ENCODE measurements at places on chromosomes 1 and 21.

- DNase-seq = no peak
Observed at GRCh38 chr1:16484931-16485330, 29.2 kb downstream of the RNU1-1 start.

DNA sequence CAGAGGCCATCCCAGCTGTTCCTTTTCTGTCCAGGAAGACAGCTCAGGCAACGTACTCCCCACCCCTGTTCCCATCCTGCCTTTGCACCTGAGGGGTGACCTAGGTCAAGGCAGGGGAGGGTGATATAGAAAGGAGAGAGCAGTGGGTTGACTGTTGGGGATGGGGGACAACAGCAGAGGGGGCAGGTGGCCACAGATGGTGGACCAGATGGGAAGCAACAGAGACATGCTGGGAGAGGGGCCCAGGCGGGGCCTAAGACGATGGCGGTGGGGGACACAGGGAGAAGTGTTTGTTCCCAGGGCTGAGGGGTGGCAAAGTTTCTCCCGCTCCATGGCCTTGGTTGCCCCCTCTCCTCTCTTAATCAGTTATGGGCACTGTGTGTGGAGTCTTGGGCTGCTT lies 6.3 kb downstream of the CELSR2 start:
- DNase-seq = no peak

GRCh38 chr1:51878308-51878615 lies 265 bp downstream of the NRDC start:
- no peak for DNase-seq

GRCh38 chr1:39842836-39843235 lies 40.5 kb downstream of the TRIT1 start:
- DNase-seq = no peak

GRCh38 chr1:222522105-222522915 lies 25.6 kb downstream of the HHIPL2 start:
- DNase-seq = no peak

DNA sequence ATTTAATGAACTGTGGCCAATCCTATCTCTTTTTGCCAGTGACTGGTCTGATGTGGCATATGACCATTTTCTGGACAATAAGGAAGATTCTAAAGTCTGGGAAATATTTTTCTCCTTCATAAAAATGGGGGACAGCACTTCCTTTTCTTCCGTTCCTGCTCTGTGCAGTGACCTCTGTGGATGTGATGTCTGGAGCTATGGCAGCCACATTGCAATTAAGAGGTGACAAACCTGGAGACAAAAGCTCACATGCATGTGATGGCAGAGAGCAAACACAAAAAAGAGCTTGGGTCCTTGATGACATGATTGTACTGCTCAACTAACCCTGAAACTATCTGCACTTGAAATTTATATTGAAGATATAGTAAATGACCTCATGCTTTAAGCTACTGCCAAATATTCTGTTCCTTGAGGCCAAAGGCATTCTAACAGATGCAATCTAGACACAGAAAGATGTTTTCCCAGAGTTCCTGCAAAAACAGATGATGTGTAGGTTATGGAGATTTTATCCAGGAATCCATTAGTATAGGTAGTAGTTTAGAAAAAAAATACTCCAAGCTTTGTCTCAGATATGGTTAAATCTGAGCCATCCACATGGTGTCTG lies 2.2 kb upstream of the MAGI3 start:
- no peak for DNase-seq

GRCh38 chr21:39885119-39885848 lies 18.0 kb downstream of the PCP4 start:
- no peak for DNase-seq

- no peak for DNase-seq
Observed at GRCh38 chr1:47238935-47239592, 7.0 kb upstream of the TAL1 start.

GRCh38 chr1:163372576-163372975 lies 50.8 kb downstream of the NUF2 start:
- DNase-seq = no peak

DNA sequence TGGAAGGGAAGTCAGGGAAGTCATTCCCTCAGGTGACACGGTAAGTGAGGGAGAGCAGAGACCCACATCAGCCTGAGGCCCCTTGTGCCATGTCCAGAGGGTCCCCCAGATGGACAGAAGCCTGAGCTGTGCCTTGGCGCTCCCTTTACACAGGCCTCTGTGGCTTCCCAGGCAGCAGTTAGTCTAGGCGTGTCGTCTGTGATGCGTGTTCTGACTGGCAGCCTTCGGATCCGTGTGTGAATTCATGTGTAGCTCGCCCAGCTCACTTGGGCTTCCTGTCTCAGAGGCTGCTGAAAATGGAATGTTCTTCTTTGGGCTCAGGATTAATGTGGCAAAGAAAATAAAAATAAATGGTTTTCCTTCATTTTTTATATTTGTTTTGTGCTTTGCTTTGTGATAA lies 28.3 kb downstream of the PRMT2 start:
- DNase-seq = no peak

DNA sequence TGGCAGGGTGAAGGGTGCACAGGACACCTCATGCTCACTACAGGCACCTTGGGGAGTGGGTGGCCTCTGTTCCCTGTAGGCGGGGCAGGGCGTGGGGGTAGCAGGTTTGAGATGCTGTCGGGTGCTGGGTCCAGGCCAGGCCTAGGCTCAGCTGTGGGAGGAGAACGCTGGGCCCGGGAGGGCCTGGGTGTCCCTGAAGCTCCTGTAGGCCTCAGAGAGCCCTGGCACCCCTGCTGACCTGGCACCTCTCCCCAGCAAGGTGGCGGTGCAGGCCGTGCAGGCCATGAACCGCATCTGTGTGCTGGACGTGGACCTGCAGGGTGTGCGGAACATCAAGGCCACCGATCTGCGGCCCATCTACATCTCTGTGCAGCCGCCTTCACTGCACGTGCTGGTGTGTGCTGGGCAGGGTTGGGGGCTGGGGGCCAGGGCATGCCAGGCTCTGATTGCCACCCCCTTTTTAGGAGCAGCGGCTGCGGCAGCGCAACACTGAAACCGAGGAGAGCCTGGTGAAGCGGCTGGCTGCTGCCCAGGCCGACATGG lies 2.5 kb upstream of the GJC2 start:
- DNase-seq = no peak

GRCh38 chr1:206898089-206898914 lies 1.1 kb downstream of the IL24 start:
- no peak for DNase-seq

- no peak for DNase-seq
Observed at GRCh38 chr1:106292130-106292529, 764.3 kb upstream of the PRMT6 start.

DNA sequence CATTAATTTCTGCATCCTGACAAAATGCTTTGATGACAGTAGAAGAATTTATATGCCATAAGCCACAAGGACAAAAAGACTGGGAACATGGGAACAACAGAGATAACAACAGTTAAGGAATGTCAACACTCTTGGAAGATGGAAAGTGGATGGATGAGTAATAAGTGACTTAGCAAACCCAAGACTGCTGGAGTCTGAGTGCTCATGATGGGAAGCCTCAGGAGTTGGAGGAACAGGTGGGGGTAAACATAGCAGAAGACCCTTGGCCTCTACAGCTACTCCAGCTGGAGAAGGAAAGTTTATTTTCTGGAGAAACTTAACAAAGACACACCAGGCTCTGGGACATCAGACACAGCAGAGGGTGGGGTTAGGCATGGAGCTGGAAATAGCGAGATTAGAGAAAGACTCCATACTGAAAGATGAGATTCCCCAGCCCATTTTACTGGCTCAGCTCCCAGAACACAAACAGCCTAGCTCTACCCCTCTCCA lies 13.6 kb downstream of the G0S2 start:
- no peak for DNase-seq

DNA sequence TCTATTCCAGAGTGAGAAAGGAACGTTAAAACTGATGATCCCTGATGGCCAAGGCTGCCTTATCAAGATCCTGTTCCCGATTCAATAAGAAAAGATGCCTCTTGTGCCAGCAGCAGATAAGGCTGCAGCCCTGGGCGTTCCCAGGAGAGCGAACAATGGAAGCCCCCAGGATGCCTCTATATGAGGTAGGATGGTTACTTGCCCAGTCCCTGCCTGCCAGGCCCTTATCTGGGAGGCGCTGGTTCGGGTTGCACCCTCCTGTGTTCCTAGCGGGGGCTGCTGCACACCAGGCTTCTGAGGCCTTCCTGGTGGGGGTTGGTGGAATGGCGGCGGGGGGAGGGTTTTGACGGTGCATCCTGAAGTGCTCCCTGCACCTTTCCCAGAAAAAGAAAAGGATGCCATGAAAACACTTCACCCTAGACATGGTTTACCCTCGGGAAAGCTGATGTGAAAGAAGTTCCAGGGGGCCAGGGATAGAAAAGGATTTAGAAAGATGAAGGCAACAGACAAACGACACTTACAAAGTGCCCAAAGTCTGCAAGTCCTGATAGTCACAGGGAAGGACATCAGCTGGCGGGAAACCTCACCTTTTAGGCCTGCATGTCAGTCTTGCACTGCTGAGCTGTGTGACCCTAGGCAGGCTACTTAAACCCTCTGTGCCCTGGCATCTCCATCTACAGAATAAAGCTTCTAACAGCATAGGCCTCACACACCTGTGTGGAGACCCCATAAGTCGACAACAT lies 100.3 kb downstream of the KCNJ15 start:
- DNase-seq = no peak

GRCh38 chr1:82978461-82979324 lies 1020.2 kb downstream of the TTLL7 start:
- no peak for DNase-seq

DNA sequence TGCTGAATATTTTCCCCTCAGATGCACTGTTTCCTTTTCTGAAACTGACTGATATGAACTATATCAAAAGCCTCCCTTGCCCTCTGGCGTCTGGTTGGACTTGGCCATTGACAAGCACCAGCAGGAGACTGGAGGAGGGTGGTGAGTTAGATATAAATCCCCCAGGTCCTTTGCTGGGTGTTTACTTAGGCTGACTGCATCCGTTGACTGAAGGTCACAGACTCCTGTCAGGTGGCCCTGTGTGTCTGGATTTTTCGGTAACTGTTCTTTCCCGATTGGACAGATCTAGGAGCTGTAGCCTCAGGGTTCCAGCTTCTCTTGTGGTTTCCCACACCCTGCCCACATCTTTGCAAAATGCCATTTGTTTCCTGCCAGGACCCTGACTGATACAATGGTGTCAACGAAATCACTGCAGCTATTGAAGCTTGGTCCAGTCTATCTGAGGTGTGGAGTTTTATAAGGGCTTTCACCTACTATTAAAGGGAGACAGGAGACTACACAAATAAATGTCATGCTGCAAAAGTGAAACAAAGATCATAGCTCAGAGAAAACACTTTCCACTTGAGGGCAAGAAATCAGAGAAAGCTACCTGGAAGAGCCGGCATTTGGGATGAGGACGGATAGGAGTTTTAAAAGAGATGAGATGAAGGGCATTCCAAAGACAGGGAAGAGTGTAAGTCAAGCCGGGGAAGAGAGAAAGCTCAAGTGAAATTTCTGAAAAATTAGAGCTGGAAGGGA lies 1.5 kb upstream of the MAGI3 start:
- DNase-seq = no peak

DNA sequence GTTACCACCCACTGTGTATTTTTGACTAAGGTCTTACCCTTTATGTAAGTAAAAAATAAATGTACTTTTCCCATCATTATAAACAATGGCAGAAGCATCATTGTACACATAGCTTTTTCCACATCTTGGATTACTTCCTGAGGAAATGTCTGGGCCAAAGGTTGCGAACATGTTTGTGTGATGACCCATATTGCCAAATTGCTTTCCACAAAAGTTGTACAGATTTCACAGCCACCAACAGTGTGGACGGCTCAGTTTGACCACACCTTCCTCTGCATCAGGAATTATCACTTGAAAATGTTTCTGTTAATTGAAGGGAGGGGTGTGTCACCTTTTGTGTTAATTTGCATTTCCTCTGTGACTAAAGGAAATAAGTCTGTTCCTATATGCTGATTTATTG lies 25.7 kb downstream of the AKNAD1 start:
- no peak for DNase-seq

- no peak for DNase-seq
Observed at GRCh38 chr21:29077651-29078090, 4.2 kb upstream of the CCT8 start.

DNA sequence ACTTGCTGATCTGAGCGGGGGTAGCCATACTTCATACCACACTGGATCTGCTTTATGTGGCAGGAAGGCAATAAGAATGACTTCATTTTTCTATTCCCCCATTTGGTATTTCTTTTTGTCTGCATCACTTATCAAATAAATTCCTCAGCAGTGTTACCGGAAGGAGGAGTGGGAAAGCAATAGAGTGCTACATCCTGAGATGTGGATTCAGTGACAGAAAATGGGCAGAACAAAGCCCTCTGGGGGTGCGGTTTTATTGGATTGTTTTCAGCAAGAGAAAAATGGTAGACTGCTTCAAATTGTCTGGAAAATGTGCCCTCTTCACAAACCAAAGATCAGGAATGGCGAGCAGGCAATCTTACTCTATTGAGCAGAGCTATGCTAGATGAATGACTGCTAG lies 751.9 kb upstream of the NEGR1 start:
- DNase-seq = no peak

- DNase-seq = no peak
Observed at GRCh38 chr1:234943836-234944402, 184.7 kb downstream of the TOMM20 start.

DNA sequence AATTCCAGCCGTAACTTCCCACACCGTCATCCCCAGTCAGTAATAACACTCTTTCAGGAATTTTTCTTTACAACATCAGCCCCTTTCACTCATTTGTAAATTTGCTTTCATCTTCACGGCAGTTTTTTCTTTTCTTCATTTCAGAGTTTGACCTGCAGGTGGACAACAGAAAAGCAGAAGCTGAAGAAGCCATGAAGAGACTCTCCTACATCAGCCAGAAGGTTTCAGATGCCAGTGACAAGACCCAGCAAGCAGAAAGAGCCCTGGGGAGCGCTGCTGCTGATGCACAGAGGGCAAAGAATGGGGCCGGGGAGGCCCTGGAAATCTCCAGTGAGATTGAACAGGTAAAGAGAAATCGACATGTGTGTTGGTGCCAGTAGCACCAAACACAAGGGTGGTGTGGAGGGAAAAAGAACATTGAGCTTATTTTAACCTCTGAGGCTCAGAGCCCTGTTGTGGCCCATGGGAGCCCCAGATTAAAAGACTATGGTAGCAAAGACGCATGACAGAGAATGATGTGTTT lies 53.2 kb downstream of the LAMC2 start:
- DNase-seq = no peak

- DNase-seq = no peak
Observed at GRCh38 chr1:56898879-56899278, 44.3 kb downstream of the C8A start.

DNA sequence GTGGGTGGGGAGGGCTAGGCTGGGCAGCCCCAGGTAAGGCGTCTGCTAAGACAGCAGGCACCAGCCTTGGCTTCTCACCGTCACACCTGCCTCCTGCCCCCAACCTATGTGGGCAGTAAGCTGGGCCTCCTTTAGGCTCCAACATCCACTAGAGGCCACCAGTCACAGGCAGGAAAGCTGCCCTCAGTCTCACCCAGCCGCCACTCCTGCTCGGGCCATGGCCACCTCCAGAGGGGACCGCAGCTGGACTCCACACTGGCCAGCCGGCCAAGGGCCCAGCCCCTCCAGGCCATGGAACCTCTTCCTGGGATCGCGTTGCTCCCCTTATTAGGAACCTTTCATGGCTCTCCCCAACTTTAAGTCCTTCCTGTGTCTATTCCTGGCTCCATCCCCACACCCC lies 74.5 kb downstream of the MRPL37 start:
- DNase-seq = no peak

All from T-helper 1 cell (primary cell).